ENCODE measurements at places on chromosomes 4 and X.

- peak; percentile 71 for DNase-seq
These were observed 3.9 kb downstream of the MAML3 start for GRCh38 chr4:140149846-140150635.

DNA sequence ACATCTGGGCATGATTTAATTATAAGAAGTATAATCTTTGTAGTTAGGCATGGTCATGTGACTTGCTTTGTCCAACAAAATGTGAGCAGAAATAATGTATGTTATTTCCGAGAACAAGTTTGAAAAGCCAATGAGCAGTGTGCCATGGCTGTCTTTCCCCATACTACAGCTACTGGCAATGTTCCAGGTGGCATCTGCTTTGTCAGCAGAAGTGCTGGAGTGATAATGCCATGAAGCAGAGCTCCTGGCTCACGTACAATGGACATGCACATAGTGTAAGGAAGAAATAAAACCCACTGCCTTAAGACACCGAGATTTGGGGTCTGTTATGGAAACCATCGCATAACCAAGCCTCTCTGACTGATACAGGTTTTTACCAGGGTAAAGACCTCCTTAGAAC, 212.6 kb upstream of the RASGEF1B start:
- no peak for DNase-seq

DNA sequence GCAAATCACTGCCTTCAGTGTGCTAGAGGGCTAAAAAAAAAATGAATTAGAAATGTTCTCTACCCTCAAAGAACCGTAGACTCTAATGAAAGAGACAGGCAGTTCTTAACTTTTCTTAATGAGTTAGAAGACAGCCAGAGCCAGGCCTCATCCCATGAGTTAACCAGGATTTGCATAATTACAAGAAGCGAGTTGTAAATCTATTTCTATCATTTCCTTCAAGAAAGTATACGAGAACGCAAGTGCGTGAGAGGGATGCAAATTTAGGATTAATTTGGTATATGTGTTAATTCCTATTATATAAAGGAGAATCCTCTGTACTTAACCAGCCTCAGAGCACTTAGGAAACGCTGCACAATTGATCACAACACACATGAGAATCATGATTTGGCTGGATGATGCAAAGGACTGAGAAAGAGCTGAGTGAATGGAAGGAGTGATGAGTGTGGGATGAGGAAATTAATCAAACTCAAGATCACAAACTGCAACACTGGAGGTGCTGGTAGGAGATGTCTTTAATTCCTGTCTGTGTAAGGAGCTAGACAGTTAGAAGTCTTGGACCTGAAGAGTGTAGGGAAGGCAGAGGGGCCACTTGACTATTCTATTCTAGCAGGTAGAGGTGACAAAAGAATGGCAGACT, 157.2 kb downstream of the ATP10D start:
- no peak for DNase-seq

DNA sequence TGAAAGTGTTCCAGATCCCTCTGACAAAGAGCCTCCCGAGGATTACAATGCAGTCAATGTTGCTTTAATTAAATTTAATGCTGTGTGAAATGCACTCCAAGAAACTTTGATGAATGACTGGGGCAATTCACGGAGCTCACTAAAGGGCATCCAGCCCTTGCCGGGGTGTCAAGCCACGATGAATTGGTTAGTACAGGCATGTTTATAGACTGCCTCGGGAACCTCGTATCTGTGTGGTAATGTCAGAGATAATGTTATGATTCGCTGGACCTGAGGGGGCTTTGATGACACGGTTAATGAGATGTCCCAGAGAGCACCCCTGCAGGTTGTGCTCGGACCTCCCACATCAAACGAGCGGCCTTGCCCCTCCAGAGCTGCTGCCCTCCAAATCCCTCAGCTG, 428.8 kb downstream of the NKX6-1 start:
- DNase-seq, result no peak

- no peak for DNase-seq
These were observed 26.1 kb upstream of the TMEM154 start for GRCh38 chr4:152705903-152706302.

DNA sequence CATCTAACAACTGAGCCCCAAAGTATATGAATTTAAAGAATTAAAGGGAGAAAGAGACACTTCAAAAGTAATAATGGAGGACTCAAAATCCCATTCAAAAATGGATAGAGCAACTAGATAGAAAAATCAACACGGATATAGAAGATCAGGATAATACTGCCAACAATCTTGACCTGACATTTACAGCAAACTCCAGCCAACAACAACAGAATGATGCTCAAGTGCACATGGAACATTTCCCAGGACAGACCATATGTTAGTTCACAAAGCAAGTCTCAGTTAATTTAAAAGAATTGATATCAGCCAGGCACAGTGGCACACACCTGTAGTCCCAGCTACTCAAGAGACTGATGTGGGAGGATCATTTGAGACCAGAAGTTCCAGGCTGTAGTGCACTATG, 72.0 kb upstream of the SMARCAD1 start:
- DNase-seq, result no peak

GRCh38 chr4:26490111-26490959, at the start of gene CCKAR:
Gene CCKAR, minus strand, starts transcription at chr4:26490484. Its CDS starts 217 bp downstream, at chr4:26490267.
- DNase-seq, result no peak

GRCh38 chr4:78627966-78628678, 76.6 kb downstream of the ANXA3 start:
- DNase-seq, result no peak
